Neural crest cell (in vitro differentiated cells): ENCODE measurements at places on chromosomes 16 and 17.

DNA sequence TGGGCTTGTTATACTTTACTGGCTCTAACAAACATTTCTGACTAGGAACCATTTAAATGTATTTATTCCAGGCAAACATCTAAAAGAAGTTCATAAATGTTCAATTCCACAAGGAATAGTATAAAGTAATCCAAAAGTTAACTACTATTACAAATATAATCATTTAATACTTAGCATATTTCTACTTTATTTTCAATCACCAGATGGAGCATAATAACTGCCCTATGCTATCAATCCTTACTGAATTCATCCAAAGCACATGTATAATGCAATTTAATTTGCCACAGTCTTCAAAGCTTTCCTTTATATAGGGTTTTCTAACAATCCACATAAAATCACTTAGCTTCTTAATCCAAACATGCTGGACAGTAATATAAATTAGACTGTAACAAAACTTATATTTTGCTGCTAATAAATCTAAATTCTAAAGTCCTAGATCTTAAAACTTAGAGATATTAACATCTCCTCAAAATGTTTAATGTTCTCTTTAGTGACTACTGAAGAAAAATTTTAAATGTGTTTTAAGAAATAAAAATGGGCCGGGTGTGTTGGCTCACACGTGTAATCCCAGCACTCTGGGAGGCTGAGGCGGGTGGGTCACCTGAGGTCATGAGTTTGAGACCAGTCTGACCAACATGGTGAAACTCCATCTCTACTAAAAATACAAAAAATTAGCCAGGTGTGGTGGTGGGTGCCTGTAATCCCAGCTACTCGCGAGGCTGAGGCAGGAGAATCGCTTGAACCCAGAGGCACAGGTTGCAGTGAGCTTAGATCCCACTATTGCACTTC is 5.9 kb downstream of the MEIOB start:
- H3K4me1 ChIP-seq: no peaks in the 10 kb centered on the region
- no peak for DNase-seq
- no peak overlapping the region for H3K4me3 ChIP-seq
- H3K27me3 ChIP-seq: peaks cover 75% of the 10 kb centered on the region
- no peak overlapping the region for H3K27ac ChIP-seq

GRCh38 chr17:72119077-72119872 is 1.5 kb upstream of the SOX9 start:
- peaks cover 71% of the 10 kb centered on the region for H3K27me3 ChIP-seq
- no peak for DNase-seq
- H3K4me3 ChIP-seq: peak overlapping the region; percentile 98
- H3K36me3 ChIP-seq: peaks cover 10% of the 10 kb centered on the region
- H3K27ac ChIP-seq: no peak overlapping the region
- H3K4me1 ChIP-seq: peaks cover 63% of the 10 kb centered on the region

GRCh38 chr16:57304169-57305061 is 19.9 kb upstream of the PLLP start:
- no peaks in the 10 kb centered on the region for H3K4me1 ChIP-seq
- H3K27me3 ChIP-seq: peaks cover 4% of the 10 kb centered on the region

GRCh38 chr17:72613396-72613795 is 479.1 kb downstream of the SLC39A11 start:
- H3K27ac ChIP-seq: peak overlapping the region; percentile 44
- H3K27me3 ChIP-seq: peaks cover 10% of the 10 kb centered on the region
- peaks cover 48% of the 10 kb centered on the region for H3K4me1 ChIP-seq
- H3K4me3 ChIP-seq: peak overlapping the region; percentile 47
- no peak for DNase-seq

DNA sequence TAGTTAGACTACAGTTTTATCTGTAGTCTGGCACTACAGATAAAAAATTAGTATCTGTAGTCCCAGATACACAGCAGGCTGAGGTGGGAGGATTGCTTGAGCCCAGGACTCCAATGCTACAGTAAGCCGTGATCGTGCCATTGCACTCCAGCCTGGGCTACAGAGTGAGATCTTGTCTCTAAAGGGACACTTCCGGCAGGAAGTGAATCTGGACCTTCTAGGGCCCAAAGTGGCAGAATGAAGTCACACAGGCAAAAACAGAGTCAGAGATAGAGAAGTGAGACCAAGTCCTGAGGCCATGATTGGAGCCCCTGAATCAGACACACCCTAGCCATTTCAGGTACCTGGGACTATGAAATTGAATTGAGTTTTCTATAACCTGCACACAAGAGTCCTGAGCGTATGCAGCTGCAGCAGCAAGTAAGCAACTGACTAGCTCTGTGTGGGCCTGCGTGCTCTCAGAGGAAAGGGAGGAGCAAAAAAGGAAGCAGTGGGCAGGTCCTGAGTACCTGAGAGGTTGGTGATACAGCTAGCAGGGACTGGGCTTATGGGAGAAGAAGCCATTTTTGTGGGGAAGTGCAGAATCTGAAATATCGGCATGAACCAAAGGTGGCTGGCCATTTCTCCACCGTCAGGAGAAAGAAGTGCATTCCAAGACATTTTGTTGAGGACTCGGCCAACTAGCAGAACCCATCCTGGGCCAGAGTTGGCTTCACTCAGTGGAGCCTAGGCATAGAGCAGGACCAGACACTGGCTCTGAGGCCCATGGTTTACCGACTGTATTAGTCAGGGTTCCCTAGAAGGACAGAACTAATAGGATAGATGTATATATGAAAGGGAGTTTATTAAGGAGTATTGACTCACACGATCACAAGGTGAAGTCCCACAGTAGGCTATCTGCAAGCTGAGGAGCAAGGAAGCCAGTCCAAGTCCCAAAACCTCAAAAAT is 27.2 kb upstream of the BRD7 start:
- DNase-seq: no peak
- no peaks in the 10 kb centered on the region for H3K36me3 ChIP-seq
- no peaks in the 10 kb centered on the region for H3K27me3 ChIP-seq

DNA sequence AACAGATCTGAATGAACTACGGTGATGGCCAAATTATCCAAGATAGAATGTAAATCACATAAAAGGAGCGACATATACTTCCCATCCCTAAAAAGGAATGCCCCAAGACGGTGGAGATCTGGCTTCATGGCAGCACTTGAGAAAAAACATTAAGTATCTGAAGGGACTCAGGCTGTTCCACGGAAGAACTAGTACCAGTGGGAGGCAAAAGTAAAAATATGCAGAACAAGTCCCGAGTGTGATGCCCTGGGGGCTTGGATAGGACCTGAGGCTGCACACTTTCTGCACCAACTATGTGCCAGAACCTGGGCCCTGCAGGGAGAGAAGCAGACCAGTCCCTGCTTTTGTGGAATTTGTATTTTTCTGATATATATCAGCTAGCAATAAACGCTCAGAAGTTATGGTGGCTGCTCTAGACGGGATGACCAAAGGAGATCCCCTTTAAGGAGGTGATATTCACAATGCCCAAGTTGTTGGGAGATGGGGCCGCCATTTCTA is 539 bp upstream of the CKLF start:
- H3K4me3 ChIP-seq: peak overlapping the region; percentile 90
- peaks cover 77% of the 10 kb centered on the region for H3K4me1 ChIP-seq
- H3K27me3 ChIP-seq: no peaks in the 10 kb centered on the region
- peaks cover 18% of the 10 kb centered on the region for H3K36me3 ChIP-seq
- peak overlapping the region; percentile 65 for H3K27ac ChIP-seq
- DNase-seq: no peak

DNA sequence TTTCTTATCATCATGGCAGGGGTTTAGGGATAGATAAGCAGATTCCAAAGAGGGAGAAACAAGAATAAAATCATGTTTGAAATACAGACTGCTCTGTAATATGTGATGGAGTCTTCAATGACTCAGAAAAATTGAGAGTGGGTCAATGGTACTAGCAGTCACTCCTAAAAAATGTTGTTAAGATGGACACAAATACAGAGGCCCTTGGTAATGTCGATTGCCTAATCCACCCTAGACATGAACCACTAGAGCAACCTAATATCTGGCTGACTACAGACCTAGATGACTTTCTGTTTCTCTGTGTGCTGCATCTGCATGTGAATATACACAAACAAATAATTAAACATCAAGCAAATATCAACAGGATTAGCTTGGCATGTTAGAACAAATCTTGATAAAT is 135.8 kb downstream of the CDH8 start:
- no peak for DNase-seq
- no peak overlapping the region for H3K27ac ChIP-seq
- H3K27me3 ChIP-seq: no peaks in the 10 kb centered on the region
- H3K4me3 ChIP-seq: no peak overlapping the region
- peaks cover 11% of the 10 kb centered on the region for H3K36me3 ChIP-seq

- no peak for DNase-seq
- H3K27ac ChIP-seq: no peak overlapping the region
- no peaks in the 10 kb centered on the region for H3K36me3 ChIP-seq
- no peaks in the 10 kb centered on the region for H3K4me1 ChIP-seq
Observed at GRCh38 chr17:82399041-82399441, 19.1 kb upstream of the HEXD start.

- peaks cover 22% of the 10 kb centered on the region for H3K4me1 ChIP-seq
- no peak for DNase-seq
- H3K27ac ChIP-seq: no peak overlapping the region
Observed at GRCh38 chr16:30357715-30358576, 2.8 kb upstream of the CD2BP2 start.

GRCh38 chr17:7992924-7993323 is 9.5 kb upstream of the GUCY2D start:
- no peak for DNase-seq
- no peaks in the 10 kb centered on the region for H3K36me3 ChIP-seq
- no peak overlapping the region for H3K27ac ChIP-seq

- DNase-seq: no peak
- no peaks in the 10 kb centered on the region for H3K36me3 ChIP-seq
- H3K27ac ChIP-seq: no peak overlapping the region
- no peak overlapping the region for H3K4me3 ChIP-seq
Observed at GRCh38 chr17:78707016-78707415, 75.1 kb downstream of the CYTH1 start.

GRCh38 chr16:19517424-19518089 is 4.3 kb downstream of the GDE1 start:
- H3K4me1 ChIP-seq: peaks cover 28% of the 10 kb centered on the region
- peaks cover 28% of the 10 kb centered on the region for H3K36me3 ChIP-seq
- no peak overlapping the region for H3K4me3 ChIP-seq

DNA sequence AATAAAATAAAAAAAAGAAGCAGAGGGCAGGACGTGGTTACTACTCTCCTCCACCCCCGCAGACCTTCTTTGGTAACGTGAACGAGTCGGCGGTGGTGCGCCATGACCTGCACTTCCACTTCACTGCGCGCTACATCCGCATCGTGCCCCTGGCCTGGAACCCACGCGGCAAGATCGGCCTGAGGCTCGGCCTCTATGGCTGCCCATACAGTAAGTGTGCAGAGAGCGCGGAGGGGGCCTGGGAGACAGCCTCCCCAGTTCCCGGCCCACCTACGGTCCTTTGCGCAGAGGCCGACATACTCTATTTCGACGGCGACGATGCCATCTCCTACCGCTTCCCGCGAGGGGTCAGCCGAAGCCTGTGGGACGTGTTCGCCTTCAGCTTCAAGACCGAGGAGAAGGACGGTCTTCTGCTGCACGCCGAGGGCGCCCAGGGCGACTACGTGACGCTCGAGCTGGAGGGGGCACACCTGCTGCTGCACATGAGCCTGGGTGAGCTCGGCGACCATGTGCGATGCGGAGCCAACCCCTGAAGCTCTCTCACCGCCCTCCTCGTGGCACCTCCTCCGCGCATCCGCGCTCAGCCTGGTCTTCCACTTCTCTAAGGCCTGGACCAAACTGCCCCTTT is 2.7 kb downstream of the CNTNAP1 start:
- peaks cover 36% of the 10 kb centered on the region for H3K4me1 ChIP-seq
- peaks cover 7% of the 10 kb centered on the region for H3K36me3 ChIP-seq
- H3K27me3 ChIP-seq: peaks cover 5% of the 10 kb centered on the region
- DNase-seq: no peak

DNA sequence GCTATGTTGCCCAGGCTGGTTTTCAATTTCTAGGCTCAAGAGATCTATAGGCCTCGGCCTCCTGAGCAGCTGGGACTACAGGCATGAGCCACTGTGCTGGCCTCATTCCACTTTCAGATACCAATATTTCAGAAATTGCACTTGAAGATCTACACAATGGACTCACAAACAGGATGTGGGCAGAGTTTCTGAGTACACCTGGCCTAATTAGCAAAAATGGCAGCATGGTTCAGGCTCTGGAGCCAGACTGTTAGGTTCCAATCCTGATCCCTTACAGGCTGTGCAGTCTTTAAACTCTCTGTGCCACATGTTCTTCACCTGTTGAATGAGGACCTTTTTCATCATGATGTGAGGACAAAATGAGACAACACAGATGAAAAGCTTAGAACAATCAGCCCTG is 32.2 kb downstream of the RNF157 start:
- no peak overlapping the region for H3K27ac ChIP-seq
- peaks cover 9% of the 10 kb centered on the region for H3K36me3 ChIP-seq
- peaks cover 9% of the 10 kb centered on the region for H3K4me1 ChIP-seq

DNA sequence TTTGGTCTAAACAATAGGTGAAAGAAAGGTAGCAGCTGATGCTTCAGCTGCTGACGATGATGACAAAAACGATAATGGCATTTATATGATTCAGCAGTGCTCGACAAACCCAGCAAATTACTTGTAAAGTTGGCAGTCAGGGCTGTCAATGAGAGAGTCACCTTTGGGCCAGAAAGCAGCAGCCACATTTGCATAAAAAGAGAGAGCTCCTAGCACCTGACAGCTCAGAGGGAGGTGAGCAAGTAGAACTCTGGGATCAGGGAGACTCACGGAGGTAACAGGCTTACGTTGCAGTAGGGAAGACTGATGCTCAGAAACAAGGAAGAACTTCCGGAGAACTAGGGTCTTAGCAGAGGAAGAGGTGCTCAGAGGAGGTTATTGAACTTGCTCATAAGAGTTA is 291.9 kb upstream of the ZFHX3 start:
- no peak overlapping the region for H3K4me3 ChIP-seq
- no peaks in the 10 kb centered on the region for H3K27me3 ChIP-seq
- no peaks in the 10 kb centered on the region for H3K4me1 ChIP-seq

DNA sequence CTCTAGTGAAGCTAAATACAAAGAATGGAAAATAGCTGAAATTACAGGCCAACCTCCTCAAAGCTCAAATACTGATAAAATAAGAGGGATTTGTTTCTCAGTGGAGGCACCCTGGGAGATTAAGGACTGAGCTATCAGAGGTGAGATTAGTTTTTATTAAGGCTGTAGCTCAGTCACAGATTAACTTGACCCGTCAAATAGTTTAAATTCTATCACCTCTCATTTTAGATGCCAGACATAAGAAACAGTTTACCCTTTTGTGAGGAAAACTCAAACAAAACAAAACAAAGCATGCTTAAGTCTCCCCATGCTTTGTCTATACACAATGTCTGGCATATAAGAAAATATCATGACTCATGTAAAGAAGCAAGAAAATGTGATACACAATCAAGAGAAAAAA is 208.3 kb upstream of the PMFBP1 start:
- peaks cover 19% of the 10 kb centered on the region for H3K36me3 ChIP-seq
- no peak overlapping the region for H3K4me3 ChIP-seq
- H3K27me3 ChIP-seq: no peaks in the 10 kb centered on the region
- H3K4me1 ChIP-seq: no peaks in the 10 kb centered on the region
